WTC11 (cell line): ENCODE measurements at places on chromosomes 2 and 18. TPM values are rescaled to one million over a fixed set of nuclear protein-coding genes. Genes with fewer than 3 reads are reported as not detected.

GRCh38 chr2:241989074-241989473 is 119.5 kb downstream of the RTP5 start:
- no peak for DNase-seq

DNA sequence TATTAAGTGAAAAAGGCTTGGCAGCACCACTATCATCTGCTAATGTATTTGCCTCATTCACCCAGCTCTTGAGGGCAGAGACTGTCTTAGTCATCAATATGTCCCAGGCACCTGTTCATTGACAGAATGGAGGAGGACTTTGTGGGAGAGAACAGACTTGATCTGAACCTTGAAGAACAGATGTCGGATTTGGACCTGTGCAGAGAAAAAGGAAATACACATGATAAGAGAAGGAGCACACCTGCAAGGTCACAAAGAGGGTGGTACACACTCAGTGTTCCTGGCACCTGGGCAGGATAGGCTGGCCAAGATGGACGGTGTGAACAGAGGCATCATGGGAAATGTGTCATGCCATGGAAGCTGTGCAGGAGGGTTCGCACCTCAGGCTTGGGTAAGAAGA is 7.4 kb upstream of the MGAT4A start:
- no peak for DNase-seq

- DNase-seq: no peak
Observed at GRCh38 chr2:36562240-36562639, 35.7 kb downstream of the FEZ2 start.

DNA sequence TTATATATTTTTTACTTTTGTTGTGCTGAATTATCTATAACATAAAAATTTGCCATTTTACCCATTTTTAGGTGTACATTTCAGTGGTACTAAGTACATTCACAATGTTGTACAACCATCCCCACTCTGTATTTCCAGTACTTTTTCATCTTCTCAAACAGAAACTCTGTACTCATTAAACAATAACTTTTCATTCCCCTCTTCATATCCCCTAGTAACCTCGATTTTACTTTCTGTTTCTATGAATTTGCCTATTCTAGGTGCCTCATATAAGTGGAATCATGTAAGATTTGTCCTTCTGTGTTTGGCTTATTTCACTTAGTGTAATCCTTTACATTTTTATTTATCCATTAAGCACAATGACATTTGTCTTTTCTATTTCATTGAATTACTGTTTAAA is 51.3 kb downstream of the GTF2A1L start:
- no peak for DNase-seq

The MRPS5 gene
- 60.4 to 70.3 TPM (median 62.2 TPM) in 3 replicates for total RNA-seq

DNA sequence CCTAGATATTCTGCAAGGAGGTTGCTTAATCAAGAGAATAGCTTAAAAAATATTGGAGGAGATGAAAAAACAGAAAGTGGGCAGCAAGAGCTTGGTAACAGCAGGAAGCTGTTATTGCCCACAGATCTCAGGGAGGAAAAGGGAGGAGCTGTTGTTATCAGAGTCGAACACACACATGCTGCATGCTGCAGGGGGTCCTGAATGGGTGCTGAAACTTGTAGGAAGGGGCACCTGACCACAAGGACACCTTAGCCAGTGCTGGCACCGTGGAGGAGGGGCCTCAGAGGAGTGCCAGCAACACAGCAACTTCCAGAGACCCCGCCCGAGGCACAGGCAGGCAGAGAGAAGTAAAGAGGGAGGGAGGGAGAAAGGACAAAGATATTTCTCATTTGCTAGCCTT is 332.9 kb downstream of the SOCS6 start:
- no peak for DNase-seq

The IL1F10 gene
- total RNA-seq: not detected in 3 replicates

DNA sequence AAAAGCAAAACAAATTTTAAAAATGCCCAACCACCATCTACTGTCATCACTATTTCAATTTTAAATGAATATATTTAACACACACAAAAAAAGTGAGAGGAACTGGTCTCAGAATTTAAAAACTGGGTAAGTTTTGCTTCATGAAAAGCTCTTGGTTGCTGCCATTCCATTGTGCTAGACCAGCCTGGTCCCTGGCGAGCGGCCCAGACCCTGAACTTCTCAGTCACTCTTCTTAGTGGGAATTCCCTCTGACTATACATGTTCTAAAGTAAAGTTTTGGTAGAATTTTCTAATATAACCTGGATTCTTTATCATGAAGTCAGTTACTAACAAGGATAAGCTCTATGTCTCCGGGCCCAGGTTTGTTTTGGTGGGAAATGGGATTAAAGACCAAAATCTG is 34.8 kb upstream of the TMEM177 start:
- DNase-seq: no peak

DNA sequence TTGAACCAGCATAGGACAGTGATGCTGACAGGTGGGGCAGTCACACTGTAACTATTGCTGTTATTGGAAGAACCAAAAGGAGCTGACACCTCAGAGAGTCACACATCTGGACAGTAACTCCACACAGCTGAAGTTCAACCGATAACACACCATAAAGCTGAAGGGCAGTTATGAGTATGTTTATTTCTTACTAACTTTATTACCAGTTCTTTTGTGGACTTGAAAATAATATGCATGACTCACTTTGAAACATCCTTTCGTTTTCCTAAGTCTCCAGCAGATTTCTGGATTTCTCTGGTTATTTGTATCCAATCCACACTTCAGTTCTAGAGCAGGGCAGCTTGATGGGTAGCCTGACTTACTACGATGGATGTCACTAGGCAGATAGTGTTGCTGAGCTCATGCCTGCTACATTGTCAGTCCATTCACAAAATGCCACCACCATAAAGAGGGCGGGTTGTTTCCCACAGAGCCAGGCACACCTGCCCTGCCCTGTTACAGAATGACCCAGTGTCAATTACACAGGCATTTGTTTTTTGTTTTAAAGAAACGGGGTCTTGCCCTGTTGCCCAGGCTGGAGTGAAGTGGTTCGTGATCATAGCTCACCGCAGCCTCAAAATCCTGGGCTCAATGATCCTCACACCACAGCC is 8.4 kb upstream of the AGBL5 start:
- DNase-seq: no peak

DNA sequence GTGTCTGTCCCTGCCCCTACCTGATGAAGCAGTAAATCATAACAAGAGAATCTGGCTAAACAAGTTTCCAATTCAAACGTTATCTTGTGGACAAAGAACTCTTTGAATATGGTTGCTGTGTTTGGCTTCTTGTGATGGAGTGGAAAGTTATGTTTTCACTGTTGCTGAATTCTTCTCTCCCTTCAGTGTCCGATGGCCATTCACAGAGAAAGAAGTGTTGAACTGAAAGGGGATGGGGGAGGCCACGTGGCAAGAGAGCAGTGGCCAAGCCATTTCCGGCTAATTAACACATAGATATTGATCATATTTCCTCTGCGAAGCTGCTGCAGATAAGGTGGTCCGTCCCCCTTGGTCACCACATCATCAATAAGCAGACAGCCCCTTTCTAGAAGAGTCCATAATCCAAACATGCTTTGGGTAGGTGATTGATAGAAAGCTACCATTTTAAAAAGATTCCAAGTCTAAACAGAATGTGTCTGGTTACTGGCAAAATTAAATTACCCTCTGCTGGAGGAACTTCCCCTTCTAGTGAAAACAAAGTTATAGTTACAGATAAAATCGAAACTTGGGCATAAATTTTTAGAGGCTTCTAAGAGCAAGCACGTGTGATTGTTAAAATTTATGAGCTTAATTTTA is 36.9 kb upstream of the FZD7 start:
- DNase-seq: no peak

GRCh38 chr2:235721625-235722024 is 227.8 kb downstream of the AGAP1 start:
- no peak for DNase-seq

The MC4R gene
- 0.16 TPM in 1 of 3 replicates, not detected in the others for total RNA-seq

- no peak for DNase-seq
Observed at GRCh38 chr2:217049422-217049821, 189.6 kb upstream of the TNP1 start.

DNA sequence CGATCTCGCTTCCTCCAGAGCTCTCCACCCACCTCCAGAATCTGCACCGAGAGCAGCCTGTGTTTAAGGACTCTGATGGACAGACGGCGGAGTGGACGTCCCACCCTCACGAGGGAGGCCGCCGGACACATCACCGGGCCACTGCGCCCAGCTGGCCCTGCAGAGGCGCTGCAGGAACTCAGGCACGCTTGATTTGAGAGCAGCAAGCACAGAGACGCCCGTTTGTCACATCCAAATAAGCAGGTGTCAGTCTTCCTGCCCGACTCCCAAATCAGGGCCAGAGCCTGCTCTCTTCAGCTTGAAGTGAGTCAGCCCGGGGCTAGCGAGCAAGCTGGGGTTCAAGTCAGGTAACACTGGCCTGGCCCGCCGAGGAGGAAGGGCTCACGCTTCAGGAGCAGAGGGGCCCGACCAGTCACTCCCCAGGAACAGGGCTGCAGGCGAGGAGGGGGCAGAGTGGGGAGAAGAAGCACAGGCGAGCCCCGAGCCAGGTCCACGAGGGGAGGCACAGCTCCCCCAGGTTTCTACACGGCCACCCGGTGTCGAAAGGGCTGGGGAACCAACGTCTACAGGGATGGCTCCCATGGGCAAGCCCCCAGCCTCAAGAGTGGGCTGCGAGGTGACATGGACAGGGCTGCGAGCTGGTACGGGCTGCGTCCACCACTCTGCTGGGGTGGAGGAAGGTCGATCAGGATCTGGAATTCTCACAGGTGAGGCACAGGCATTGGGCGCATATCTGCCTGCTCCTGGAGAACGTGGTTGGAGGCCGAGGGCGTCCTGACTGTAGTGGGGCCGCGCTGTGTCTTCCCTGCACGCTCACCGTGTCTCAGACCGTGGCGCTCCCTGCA is 52.5 kb upstream of the CTDP1 start:
- DNase-seq: no peak

- DNase-seq: no peak
Observed at GRCh38 chr2:88693911-88694414, 2.5 kb downstream of the RPIA start.

GRCh38 chr2:95273566-95274290 is 521 bp upstream of the PROM2 start:
- DNase-seq: no peak

- DNase-seq: no peak
Observed at GRCh38 chr2:60045456-60045855, 508.0 kb downstream of the BCL11A start.

The FIGN gene
- 19.4 to 23.8 TPM (median 23.1 TPM) in 3 replicates for total RNA-seq

DNA sequence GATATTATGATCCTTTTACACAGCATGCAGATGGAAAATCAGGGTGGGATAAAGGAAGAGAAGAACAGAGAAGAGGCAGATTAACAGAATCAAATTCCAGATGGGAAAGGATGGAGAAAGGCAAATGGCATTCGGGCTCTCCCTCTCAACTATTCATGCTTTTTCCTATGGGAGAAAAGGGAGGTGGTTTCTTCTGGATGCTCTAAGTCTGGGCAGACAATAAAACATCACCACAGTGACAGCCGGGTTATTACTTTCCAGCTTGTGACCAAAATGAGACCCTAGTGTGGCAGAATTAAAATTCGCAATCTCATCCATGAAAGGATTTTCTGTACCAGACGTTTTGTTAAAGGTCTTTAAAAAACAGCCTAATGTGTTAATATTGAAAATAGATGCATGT is 440.7 kb downstream of the RND3 start:
- DNase-seq: no peak

DNA sequence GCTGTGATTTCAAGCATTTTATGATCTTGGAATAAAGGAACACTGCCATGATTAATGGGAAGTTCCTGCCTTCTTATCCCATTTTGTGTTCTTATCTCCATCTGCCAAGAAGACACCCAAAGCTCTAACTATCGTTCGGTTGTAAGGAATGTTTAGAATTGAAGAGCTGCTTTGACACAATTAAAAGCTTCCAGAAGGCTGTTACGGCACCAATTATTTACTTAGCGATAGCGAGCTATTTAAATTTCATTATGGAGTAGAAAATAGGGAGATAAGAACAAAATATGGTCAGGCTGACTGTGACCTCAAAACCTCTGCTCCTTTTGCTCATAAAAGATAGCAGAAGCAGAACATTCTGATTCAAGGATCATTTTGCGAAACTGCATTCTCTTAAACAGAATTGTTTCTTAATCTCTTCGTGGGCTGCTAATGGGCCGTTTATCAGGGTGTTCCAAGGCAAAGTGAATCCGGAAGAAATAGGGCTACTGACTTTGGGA is 101.6 kb downstream of the SLC4A3 start:
- no peak for DNase-seq

GRCh38 chr18:44508474-44508873 is 172.2 kb upstream of the SETBP1 start:
- no peak for DNase-seq

The TUBA4B gene
- 0.20 TPM in 1 of 3 replicates, not detected in the others for total RNA-seq

DNA sequence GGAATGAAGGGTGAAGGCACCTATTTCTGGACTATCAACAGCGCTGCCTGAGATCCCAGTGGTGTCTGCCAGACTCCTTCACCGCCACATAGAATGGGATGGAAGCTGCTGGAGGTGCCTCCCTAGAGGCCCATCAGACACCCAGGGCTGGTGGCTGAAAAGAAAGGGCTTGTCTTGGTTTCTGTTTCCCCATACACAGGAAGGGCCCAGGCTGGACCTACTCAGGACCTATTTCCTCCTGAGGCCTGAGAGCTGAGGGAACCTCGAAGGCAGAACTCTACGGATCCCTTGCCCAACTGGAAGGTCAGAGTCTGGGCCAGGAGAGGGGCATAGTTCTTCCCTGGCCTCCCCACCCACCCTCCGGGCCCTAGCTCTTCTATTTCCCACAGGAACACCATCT is 2.9 kb upstream of the CLEC4F start:
- no peak for DNase-seq

- no peak for DNase-seq
Observed at GRCh38 chr18:2135309-2135708, 436.0 kb downstream of the METTL4 start.
